ENCODE measurements at places on chromosomes 7 and 10.

GRCh38 chr7:22762866-22763265 is 35.9 kb downstream of the IL6 start:
- DNase-seq: no peak

DNA sequence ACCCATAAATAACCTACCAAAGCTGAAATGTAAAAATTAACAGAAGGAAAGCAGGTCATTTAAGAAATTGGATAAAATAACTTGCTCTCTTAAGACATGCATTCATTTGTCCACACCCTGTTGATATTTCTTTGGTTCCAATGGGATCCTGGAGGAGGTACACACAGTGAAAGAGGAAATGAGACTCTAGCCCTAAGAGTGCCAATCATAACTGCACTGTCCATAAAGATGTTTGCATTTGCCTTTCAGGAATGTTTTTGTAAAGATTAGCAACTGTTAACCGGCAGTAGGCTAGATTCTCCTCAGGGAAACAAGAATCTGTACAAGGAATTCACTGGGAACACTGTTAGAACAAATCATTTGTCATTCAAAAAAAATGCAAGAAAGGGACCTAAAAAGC is 61.0 kb downstream of the MEOX2 start:
- no peak for DNase-seq

- peak; percentile 39 for DNase-seq
Measured at GRCh38 chr7:70477036-70478010, 654.6 kb upstream of the GALNT17 start.

DNA sequence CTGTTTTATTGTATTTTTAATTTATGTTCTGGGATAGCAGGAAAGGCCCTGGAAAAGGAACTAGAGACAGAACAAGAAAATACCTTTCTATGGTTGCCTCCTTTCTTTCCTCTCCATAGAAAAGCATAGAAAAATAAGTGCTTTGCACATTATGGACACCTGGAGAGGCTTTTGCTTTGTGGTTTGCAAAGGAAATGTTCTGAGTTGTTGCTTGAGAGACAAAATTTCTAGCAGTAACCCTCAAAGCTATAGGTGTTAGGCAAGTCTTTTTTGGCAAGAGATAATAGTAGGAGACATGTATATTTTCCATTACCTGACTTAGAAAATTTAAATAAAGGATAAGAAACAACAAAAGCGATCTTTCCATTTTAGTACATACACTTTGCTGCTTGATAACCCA is 378.6 kb upstream of the PRKCQ start:
- no peak for DNase-seq

DNA sequence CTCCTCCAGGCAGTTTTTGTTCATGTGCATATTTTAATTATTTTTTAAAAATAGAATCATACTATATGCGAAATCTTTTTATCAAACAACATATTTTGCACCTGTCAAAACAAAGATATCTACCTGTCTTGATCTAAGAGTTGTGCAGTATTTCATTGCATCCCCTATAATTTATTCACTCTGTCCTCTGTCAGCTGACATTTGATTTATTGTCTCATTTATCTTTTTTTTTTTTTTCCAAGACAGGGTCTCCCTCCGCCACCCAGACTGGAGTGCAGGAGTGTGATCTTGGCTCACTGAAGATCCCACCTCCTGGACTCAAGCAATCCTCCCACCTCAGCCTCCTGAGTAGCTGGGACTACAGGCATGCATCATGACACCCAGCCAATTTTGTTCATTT is 49.0 kb downstream of the PRLHR start:
- DNase-seq: no peak

DNA sequence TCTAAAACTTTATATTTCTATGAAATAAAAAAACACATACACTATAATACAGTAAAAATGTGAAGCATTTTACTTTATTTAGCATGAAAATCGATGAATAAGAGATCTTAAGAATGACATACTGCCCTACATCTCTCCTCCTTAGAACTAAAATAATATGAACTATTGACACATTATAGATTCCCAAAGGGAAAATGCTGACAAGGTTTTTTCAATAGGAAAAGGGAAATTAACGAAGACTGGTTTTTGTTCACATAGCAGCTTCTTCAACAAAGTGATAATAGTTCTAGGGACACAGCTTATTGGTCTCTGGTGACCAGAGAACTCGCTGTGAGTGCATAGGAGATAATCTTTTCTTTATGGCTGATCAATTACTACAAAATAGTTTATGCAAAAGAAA is 57.9 kb upstream of the FEZF1 start:
- no peak for DNase-seq

GRCh38 chr10:1645896-1646295 is 91.4 kb downstream of the ADARB2 start:
- no peak for DNase-seq

DNA sequence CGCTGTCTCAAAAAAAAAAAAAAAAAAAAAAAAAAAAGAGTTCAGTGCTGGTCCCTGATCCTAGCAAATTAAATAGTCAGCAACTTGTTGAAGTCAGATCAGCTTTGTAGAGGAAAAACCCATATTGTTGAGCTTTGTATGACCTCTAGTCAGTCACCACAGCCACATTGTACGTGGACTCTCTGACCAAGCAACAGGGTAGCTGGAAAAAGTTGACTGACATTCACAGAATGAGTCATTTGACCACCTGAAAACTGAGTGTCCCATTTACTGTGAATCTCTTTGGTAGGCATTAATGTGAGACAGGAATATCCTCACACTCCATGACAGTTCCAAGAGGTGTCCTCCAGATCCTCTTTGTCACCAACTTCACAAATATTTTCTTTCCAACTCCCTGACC is 371.1 kb downstream of the LRRTM3 start:
- DNase-seq: no peak

DNA sequence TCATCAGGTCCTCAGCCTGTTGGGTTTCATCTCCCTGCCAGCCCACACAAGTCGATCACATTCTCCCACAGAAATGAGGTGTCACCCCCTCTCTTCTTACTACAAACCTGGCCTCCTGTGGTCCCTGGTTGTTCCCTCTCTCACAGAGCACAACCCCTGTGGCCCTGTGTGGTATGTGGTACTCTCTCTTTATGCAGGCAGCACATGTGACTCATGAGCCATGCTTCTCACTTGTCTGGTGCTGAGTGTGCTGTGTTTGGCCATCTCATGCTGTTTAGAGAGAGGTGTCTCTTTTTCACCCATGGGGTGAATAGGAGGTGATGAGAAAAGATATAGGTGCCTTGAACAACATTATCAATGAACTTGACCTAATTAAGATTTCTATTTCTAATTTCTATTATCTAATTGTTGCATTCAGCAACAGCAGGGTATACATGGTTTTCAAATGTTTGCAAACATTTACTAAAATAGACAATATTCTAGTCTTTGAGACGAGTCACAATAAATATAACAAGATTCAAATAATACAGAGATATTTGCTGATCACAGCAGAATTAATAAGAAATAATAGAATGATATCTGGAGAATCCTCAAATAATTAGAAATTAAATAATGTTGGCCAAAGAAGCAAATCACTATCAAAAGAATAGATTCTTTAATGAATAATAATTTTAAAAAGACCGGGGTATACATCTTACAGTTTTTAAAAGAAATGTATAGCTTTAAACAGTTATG is 633.8 kb upstream of the IGFBP3 start:
- DNase-seq: no peak

DNA sequence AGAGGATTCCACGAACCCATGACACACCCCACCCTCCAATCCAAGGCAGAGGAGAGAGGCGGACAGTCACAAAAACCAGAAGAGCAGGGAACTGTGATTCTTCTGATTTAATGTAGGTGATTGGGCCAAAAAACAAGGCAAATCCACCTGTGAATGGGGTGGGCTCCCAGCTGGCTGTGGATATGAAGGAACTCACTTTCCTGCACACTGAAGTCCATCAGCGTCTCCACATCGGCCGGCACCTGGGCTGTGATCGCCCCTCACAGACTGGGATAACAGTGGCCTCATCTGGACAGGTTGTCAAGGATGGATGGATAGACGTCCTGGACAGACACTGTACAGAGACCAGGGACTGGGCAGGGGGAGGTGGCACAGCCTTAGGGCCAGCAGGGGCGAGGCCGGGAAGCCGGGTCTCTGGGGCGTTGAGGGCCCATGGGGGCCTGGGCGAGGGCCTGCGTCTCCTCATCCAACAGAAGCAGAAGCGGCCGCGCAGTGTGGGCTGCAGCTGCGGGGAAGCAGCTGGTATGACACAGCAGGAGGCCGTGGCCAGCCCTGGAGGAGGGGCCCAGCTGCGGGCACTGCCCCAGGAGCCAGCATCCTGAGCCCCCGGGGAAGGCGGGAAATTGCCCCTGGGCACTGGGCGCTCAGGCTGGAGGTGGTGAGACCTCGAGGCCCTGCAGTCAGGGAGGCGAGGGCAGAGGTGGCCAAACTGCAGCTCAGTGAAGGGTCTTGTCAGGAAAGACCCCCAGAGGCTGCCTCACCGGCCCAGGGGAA is 54.2 kb downstream of the DIP2C start:
- no peak for DNase-seq

GRCh38 chr7:109158246-109158645 is 588.6 kb downstream of the DNAJB9 start:
- no peak for DNase-seq

GRCh38 chr7:29488977-29489376 is 74.7 kb upstream of the PRR15 start:
- no peak for DNase-seq

- DNase-seq: no peak
Measured at GRCh38 chr10:11183015-11183414, 165.3 kb downstream of the CELF2 start.

- no peak for DNase-seq
Measured at GRCh38 chr10:79034271-79034876, 34.4 kb upstream of the ZMIZ1 start.

GRCh38 chr7:55572378-55573233 is at the start of gene VOPP1:
TSS of gene VOPP1 (minus strand) at chr7:55572502. CDS start at chr7:55572324, 178 bp downstream.
- DNase-seq: peak; percentile 51

DNA sequence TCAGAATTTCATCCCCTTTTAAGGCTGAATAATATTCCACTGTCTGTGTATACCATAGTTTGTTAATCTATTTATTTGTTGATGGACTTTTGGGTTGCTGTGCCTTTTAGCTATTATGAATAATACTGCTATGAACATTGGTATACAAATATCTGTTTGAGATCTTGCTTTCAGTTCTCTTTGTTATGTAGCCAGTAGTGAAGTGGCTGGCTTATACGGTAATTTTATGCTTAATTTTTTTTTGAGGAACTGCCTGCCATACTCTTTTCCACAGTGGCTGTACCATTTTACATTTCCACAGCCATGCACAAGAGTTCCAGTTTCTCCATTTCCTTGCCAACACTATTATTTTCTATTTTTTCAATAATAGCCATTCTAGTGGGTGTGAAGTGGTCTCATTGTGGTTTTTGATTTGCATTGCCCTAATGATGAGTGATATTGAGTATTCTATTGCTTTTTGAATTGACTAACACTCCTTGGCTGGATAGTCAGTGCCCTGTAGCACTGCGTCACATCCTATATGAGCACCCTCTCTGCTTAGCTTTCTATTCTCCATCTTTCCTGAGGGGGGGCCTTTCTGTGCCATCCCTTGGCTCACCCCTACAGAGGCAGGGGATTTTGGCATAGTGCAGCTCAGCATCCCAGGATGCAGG is 29.4 kb upstream of the RAPGEF5 start:
- DNase-seq: no peak

- DNase-seq: no peak
Measured at GRCh38 chr10:25383686-25384085, 208.9 kb downstream of the GPR158 start.

GRCh38 chr7:43735403-43735801 is 6.1 kb upstream of the COA1 start:
- no peak for DNase-seq

DNA sequence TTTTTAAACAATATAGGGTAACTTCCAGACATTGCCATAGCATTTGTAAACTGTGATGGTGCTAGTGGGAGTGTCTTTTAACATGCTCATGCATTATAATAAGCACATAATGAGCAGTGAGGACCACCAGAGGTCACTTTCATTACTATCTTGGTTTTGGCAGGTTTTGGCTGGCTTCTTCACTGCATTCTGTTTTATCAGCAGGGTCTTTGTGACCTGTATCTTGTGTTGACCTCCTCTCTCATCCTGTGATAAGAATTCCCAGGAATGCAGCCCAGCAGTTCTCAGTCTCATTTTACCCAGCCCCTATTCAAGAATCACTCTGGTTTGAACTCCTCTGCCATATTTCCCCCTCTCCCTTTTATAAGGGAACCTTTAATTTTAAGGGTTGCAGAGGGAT is 91.3 kb downstream of the ZNF467 start:
- DNase-seq: no peak

DNA sequence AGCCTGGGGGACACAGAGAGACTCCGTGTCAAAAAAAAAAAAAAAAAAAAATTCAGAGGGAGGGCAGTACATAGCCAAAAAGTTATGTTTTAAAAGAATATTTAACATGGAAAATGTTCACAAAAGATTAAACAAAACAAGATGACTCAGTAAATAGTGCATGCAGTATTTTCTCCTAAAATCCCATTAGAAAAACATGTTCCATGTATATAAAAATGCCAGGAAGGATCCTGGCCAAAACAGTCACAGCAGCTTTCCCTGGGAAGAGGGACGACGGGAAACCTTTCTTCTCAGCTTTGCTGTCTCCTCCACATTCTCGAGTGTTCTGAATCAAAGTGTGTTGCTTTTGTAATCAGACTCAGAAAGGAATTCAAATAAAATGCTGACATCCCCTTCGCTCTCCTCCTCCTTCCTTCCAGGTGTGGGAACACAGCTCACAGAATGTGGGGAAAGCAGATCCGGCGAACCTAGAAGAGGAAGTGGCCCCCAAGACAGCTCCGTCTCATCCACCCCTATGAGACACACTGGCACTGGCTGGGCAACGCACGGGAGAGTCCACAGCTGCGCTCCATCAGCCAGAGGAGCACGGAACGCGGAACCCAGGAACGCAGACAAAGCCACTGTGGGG is 139.4 kb downstream of the MAD1L1 start:
- no peak for DNase-seq

DNA sequence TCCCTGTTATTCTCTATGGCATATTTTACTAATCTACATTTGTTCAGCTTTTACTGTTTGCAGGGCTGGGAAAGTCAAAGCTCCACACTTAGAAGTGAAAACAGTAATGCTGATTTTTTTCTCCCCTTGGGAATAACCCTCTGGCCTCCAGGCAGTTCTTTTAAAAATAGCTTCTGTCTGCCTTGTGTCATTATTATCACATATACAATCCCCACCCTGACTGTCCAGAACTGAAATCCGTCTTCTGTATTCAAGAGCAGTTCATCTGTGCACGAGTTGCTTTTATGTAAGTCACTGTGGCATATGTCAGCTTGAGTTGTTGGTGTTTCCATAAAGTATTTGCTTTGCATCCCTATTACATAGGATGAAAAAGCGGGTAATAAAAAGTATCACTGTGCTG is 1221.1 kb upstream of the CELF2 start:
- DNase-seq: no peak

DNA sequence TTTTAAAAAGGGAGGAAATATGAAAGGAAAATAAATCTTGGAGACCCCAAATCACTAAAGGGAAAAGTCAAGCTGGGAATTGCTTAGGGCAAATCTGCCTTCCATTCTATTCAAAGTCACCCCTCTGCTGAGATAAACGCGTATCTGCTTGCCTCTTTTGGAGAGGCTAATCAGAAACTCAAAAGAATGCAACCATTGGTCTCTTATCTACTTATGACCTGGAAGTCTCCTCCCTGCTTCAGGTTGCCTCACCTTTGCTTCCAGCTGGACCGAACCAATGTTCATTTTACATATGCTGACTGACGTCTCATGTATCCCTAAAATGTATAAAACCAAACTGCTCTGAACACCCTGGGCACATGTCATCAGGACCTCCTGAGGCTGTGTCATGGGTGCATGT is 14.7 kb downstream of the ATAD1 start:
- no peak for DNase-seq
